ENCODE measurements at places on chromosomes 13 and 19.

GRCh38 chr19:52938761-52939160 is 15.5 kb upstream of the ZNF888 start:
- no peaks in the 10 kb centered on the region for H3K27me3 ChIP-seq
- H3K4me1 ChIP-seq = peaks cover 34% of the 10 kb centered on the region
- H3K27ac ChIP-seq = no peak overlapping the region

GRCh38 chr13:80338781-80339562 is 2.0 kb downstream of the SPRY2 start:
- H3K27ac ChIP-seq = peak overlapping the region; percentile 46
- peak; percentile 18 for DNase-seq
- peaks cover 11% of the 10 kb centered on the region for H3K36me3 ChIP-seq
- peaks cover 51% of the 10 kb centered on the region for H3K27me3 ChIP-seq

GRCh38 chr13:112822851-112823250 is 133.0 kb downstream of the ATP11A start:
- no peak for DNase-seq
- no peak overlapping the region for H3K4me3 ChIP-seq
- no peaks in the 10 kb centered on the region for H3K27me3 ChIP-seq
- H3K36me3 ChIP-seq = peaks cover 84% of the 10 kb centered on the region
- no peaks in the 10 kb centered on the region for H3K4me1 ChIP-seq
- H3K27ac ChIP-seq = no peak overlapping the region

DNA sequence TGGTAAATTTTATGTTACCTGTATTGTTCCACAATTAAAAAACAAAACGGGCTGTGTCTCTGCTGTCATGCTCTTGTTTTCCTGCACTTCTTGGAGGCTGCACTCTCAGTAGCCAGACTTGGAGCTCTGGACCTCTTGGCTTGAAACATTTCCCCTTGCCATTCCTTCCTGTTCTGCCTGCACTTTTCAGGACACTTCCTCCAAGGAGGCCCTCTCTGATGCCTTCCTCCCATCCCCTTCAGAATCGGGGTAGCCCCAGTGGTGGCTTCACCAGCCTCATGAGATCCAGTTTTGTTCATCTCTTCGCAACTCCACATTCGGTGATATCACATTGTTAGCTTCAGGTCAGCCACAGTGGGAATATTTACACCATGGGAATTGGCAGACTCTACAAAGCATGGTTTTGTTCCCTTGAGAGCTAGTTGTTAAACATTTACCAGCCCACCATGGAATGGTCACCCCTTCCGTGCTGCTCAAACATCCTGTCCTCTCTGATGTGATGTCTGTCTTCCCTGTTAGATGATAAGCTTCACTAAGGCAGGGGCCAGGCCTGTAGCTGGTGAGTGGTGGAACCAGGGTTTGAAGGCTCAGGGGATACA is 40.2 kb upstream of the PEG3 start:
- no peaks in the 10 kb centered on the region for H3K4me1 ChIP-seq
- H3K27me3 ChIP-seq = no peaks in the 10 kb centered on the region
- no peaks in the 10 kb centered on the region for H3K36me3 ChIP-seq
- no peak overlapping the region for H3K27ac ChIP-seq
- DNase-seq = no peak

DNA sequence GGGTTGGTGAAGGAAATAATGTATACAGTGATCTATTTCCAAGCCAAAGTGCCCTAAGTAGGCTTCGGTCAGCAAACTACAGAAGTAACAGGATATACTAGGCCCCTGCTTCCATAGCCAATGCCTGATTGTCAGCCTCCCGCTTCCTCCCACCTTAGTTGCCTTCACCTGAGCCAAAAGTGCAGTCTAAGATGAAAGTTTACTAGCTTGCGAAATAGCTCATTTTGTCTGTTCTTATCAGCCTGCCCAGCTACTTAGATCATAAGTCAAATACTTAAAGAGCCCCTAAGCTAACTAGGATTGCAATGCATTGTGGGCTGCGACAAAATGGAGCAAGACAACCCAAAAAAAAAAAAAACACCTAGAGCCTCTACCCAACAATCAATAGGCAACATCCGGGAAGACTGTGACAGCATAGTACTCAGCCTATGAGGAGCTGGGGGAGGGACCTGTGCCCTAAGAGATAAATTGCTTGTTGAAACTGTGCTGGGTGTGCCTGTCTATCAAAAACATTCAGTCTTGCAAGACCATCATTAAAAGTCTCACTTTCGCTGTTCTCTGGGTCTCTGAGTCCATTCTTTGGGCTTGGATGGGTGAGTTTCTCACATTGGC is 454.7 kb upstream of the TSHZ3 start:
- H3K36me3 ChIP-seq = no peaks in the 10 kb centered on the region
- H3K4me3 ChIP-seq = no peak overlapping the region
- no peaks in the 10 kb centered on the region for H3K4me1 ChIP-seq
- no peak for DNase-seq

DNA sequence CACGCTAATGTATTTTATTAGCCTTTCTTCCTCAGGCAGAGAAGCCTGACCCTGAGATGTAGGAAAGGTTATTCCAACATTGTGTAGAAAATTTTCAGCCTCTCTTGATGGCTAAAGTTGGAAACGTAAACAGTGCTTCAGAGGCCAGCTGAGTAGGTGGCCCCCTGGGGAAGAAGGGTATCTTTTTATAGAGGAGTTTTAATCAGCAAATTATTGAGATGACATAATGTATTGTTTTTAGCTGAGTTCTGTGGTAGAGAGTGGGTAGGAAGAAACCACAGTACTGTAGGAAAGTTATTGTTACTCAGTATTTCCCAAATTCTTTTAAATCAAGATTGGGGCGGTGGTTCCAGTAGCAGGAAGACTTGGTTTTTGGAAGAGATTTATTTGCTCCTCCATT is 268.8 kb downstream of the DLEU7 start:
- no peaks in the 10 kb centered on the region for H3K27me3 ChIP-seq
- no peak for DNase-seq
- H3K36me3 ChIP-seq = no peaks in the 10 kb centered on the region
- H3K27ac ChIP-seq = no peak overlapping the region

DNA sequence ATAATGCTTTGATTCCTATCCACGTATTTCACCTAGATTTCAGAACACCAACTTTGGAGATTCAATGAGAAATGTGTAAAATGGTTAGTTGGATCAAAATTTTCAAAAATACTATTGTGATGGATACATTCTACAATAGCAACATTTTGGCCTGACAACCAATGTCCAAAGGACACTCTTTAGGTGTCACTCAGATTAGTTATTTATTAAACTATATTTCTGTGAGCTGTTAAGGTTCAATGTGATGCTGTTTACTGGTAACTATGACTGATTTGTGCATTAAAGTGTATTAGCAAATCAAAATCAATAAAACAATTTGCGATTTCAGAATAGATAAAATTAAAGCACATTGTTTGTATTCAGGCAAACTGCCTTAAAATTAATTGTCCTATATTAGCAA is 149.8 kb downstream of the PCDH9 start:
- no peak for DNase-seq
- H3K27me3 ChIP-seq = no peaks in the 10 kb centered on the region
- no peak overlapping the region for H3K27ac ChIP-seq

DNA sequence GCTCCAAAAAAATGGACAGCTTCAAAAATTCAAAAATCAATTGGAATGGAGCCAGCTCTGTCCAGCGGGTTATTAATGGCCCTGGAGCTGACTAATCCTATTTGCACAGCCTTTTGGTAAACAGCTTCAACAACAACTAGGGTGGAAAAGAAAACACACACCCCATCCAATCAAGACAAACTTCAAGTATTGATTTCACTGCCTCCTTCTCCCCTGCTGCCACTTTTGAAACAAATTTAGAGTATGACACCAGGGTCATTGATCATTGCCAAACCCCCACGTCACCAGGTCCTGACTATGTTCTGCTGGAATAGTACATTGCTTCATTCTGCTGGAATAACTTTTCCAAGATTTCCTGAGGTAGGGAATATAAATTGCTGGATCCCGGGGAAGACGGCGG is 56.8 kb upstream of the GTF3A start:
- H3K4me3 ChIP-seq = no peak overlapping the region
- no peaks in the 10 kb centered on the region for H3K36me3 ChIP-seq
- peaks cover 4% of the 10 kb centered on the region for H3K27me3 ChIP-seq
- H3K27ac ChIP-seq = no peak overlapping the region
- peaks cover 2% of the 10 kb centered on the region for H3K4me1 ChIP-seq

DNA sequence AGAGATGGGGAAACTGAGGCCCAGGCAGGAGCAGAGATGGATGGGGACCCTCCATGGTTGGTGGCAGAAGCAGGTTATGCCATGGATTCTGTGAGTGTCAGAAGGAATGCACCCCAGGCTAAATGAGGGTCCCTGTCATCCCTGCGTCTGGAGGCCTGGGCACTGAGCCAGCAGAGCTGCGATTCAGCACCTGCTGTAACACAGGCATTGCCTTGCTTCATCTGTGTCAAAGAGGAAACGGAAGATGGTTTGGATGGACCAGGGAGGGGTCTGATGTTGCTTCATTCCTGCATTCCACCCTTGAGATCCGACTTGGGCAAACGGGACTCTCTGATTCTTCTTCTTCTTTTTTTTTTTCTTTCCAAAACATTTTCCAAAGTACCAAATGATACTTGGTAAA is 1.2 kb downstream of the C5AR1 start:
- H3K27me3 ChIP-seq = no peaks in the 10 kb centered on the region
- H3K36me3 ChIP-seq = no peaks in the 10 kb centered on the region
- H3K4me1 ChIP-seq = no peaks in the 10 kb centered on the region
- no peak for DNase-seq
- H3K4me3 ChIP-seq = no peak overlapping the region

DNA sequence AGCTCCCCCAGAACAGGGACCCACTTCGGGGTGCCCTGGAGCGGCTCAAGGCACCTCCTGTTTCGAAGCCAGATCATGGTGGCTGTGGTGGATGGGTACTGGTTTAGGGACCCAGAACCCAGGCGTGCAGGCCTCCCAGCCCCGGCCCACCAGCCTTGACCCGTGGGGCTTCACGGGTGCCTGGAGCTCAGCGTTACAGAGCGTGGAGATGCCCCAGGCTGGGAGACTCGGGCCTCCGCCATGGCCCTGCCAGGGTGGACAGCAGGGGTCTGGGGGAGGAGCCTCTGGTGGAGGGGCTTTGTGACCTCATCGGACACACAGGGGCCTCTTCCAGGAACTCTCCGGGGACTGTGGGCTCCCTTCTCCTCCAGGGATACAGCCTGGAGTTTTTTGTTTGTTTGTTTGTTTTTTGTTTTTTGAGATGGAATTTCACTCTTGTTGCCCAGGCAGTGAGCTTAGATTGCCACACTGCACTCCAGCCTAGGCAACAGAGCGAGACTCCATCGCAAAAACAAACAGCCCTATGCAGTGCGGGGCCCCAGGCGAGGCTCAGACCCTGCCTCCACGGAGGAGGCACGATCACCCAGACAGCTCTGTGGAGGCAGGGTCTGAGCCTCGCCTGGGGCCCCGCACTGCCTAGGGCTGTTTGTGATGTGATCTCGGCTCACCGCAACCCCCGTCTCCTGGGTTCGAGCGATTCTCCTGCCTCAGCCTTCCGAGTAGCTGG is at the start of gene GARIN5B:
Gene GARIN5B (minus strand): TSS at position 271 of the 727 bp plus-strand sequence. CDS start 194 bp downstream, at position 77.
- no peaks in the 10 kb centered on the region for H3K27me3 ChIP-seq
- no peak within 1 kb of the TSS for H3K27ac ChIP-seq
- H3K4me3 ChIP-seq = no peak within 1 kb of the TSS
- no peaks in the 10 kb centered on the region for H3K4me1 ChIP-seq
- no peaks in the 10 kb centered on the region for H3K36me3 ChIP-seq

DNA sequence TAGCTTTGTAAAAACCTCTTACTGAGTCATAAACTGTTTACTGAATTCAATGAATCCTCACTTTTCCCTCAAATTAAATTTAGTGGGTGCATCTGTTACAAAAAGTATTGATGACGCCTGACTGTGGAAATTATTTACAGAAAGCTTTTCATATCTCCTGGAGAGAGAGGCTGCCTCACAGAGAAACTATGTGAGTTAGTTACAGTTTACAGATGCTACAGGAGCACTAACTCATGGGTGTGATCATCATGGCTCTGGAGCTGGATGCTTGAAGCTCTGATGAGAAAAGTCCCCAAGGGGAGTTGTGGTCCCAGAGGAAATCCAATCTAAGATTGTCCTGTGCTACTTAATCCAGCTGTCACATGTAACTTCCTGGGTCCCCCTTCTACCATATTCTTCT is 590.8 kb downstream of the LMO7 start:
- no peaks in the 10 kb centered on the region for H3K4me1 ChIP-seq
- no peak overlapping the region for H3K27ac ChIP-seq
- H3K36me3 ChIP-seq = no peaks in the 10 kb centered on the region
- H3K27me3 ChIP-seq = no peaks in the 10 kb centered on the region

DNA sequence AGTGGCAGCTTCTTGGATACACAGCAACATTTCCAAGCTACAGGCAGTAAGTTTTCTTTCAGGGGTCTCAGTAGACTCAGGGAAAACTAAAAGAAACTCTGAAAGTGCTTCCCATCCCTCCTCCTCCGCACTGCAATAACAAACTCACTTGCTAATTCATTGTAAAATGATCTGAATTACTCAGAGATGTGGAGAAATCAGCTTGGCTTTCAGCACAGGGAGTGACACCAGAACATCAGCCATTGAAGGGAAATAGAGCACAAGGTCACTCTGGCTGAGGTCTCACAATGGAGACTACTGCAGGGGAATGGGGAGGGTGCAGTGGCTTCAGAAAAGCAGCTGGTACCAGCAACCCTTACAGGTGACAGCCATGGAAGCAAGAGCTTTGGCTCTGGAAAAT is 137.3 kb upstream of the SERP2 start:
- no peak for DNase-seq
- H3K36me3 ChIP-seq = no peaks in the 10 kb centered on the region
- no peaks in the 10 kb centered on the region for H3K27me3 ChIP-seq

DNA sequence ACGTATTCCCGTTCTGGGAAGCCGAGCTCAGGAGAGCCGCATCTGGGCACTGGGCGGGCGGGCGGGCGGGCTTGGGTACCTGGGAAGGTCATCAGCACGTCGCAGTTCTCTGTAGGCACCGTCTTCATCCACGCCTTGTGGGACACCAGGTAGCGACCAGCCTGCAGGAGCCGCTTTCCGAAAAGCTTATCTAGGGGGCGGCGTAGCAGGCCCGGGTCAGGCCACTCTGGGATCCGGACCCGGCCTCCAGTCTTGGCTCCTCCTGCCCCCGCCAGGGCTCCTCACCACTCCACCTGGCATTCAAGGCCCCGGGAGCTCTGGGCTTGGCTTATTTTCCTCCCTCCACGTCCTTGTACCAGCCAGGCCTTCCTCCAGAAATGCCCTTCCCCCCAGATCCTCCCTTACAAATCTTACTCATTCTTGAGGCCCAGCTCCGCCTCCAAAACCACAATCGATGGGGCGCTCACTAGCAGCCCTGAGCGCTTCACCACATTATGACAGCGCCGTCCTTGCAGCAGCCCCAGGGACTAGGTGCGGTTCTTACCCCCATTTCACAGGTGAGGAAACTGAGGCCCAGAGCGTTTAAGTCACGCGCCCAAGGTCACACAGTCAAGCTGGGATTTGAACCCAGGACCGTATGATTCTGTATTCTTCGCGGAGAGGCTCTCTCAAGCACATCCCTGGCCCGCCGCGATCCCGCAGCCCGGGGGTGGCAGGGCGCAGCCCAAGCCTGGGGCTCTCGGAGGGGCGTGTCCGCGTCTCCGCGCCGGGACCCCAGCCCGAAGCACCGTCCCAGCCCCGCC is 843 bp downstream of the ANO8 start:
- DNase-seq = peak; percentile 85
- H3K27me3 ChIP-seq = no peaks in the 10 kb centered on the region
- peaks cover 50% of the 10 kb centered on the region for H3K4me1 ChIP-seq
- peak overlapping the region; percentile 59 for H3K27ac ChIP-seq
- H3K36me3 ChIP-seq = peaks cover 11% of the 10 kb centered on the region

Data from DND-41 (cell line).